ENCODE measurements at places on chromosomes 7 and 10. TPM values are rescaled to one million over a fixed set of nuclear protein-coding genes. Genes with fewer than 3 reads are reported as not detected.

Gene PHYHIPL
- total RNA-seq: not detected

Gene PPP1R3A
- total RNA-seq: not detected

Gene SLC13A1
- not detected for total RNA-seq

Gene CYP26C1
- total RNA-seq: 0.63 TPM

Gene CPA4
- 40.3 TPM for total RNA-seq

All from mesangial cell (primary cell).